ENCODE measurements at places on chromosomes 16 and 17. TPM values are rescaled to one million over a fixed set of nuclear protein-coding genes. Genes with fewer than 3 reads are reported as not detected.

GRCh38 chr16:5916711-5917191, 819.2 kb upstream of the EEF2KMT start:
- no peak for DNase-seq

DNA sequence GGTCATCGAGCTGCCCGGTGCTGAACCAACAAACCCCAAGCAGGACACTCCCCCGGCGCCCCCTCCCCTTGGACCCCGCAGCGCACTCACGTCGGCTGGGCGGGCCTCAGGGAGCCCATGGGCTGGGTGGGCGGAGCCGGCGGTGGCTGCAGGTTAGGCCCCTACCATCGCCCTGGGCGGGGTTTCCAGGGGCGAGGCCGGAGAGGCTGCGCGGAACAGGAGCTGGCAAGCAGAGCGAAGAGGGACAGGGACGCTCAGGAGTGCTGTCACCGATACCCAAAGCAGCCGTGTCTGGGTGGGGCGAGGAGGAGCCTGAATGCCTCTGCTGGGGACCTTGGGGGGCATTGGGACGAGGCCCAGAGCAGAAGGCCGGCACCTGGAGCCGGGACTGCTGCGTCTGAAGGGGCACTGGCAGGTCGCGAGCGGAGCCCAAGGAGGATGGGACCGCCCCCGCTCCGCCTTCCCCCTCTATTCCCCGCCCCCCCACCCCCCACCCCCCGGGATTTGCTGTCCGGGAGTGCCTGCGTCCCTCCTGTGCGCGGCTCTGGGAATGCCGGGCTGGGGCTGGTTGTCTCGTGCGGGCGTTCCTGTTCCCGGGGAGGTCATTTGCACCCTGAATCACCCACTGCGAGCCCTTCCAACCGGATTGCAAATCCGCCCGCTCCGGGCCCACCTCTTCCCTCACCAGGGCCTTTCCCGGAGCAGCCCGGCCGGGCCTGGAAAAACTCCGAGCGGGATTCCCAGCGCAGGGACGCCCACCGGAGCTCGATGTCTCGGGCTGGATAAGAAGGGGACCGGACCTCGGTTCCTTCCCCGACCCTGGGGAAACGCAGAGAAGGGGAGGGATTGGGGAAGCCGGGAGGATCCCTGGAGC, 902 bp downstream of the ARHGAP27 start:
- peak; percentile 74 for DNase-seq

ACAP1 gene
- total RNA-seq, result 5.3 TPM

DNA sequence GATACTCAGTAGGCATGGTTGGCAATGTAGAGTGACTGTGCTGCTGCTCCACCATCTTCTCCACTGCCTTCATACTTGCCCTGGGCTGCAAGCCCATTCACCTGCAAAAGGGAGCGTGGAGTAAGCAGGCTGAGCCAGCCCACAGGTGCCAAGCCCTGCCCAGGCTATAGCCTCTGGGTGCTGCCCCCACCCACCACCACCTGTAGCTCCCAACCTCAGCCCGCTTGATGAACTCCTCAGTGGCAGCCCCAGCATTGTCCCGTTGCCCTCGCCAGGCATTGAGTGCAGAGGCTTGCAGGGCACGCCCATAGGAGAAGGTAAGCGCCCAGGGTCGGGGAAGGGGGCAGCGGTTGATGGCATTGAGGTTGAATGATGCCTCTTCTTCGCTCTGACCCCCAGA, 2.2 kb upstream of the PIGS start:
- DNase-seq, result no peak

TRAF7 gene
- 22.9 TPM for total RNA-seq

GRCh38 chr16:80283466-80284392, 257.1 kb upstream of the DYNLRB2 start:
- no peak for DNase-seq

Data from umbilical cord (tissue), 2 donors.